GM04503 (cell line): ENCODE measurements at places on chromosomes 7 and 10.

DNA sequence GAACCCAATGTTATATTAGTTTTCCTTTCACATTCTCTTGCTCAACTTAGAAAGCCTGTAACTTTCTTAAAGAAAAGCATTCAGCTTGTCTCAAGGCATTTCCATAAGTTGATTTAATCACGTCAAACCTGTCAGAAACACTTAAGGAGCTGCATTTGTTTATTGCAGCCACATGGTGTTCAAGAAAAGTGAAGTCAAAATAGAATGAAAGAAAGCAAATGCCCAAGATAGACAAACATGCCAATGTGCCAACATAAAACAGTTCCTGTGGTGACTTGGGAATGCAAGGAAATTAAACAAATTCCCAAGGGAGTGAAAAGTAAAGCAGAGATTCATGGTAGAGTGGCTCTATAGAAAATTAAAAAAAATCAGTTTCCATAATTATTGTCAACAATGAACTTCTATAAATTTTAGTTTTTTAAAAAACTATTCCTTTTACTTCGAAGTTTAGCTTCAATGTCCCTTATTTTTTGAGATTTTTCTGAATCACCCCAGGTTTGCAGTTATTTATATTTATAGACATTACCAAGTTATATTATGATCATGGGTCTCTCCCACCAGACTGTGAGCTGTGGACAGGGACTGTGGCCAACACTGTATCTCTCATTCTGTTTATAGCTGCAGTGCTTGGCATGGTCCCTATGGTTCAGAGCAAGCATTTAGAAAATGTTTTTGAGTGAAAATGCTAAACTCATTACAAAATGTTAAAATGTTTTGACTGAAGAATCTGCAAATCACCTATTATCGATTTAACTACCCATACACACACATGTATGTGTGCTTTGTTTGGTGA is 887.4 kb downstream of the REEP3 start:
- no peak for DNase-seq

GRCh38 chr7:74084722-74085578 is 1.3 kb downstream of the LIMK1 start:
- DNase-seq: no peak

- DNase-seq: no peak
These were observed 262.4 kb downstream of the COBL start for GRCh38 chr7:51054231-51054630.

DNA sequence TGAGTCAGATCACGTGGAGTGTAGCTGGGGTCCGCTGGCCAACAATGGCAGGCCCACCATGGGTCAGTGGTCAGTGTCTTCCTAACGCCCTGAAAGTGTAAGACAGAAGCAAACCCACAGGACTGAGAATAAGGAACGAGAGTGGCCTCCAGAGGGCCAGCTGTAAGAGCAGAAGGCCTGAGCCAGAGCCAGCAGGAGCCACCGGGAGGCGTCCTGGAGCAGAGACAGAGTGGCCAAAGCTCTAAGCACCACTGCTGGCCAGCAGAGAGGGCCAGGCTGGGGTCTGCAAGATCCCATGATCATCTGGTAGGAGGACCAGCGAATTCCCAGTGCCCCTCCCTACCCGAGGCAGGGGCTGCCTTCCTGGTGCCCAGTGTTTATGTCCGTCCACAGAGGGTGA is 9.2 kb downstream of the CCDC201 start:
- no peak for DNase-seq

DNA sequence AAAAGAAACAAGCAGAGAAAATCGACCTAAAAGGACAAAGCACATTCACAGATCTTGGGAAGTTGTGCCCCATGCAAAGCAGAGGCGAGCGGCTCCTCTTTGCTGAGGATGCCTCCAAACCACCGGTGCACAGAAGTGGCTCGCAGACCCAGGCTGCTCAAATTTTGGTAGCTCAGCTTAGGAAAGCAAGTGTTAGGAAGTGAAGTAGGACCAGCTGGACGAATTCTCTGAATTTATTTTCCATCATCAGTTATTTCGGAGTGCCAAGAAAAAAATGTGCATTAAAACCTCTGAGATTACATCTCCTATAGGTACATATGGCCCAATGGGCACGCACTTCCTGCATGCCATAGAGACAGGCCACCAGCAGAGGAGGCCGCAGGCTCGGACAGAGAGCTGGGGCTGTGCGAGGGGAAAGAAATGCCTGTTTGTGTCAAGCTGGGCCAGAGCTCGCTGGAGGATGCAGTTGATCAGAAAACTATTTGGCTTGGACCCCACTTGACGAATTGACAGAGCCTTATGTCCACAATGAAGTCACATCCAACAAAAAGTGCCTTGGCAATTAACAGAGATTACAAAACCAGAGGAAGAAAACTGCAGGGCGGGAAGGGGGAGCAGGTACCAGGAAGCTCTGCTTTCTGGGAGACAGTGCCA is 122.3 kb upstream of the LYZL2 start:
- DNase-seq: no peak

- no peak for DNase-seq
These were observed 2.0 kb downstream of the CPA2 start for GRCh38 chr7:130268463-130269317.

DNA sequence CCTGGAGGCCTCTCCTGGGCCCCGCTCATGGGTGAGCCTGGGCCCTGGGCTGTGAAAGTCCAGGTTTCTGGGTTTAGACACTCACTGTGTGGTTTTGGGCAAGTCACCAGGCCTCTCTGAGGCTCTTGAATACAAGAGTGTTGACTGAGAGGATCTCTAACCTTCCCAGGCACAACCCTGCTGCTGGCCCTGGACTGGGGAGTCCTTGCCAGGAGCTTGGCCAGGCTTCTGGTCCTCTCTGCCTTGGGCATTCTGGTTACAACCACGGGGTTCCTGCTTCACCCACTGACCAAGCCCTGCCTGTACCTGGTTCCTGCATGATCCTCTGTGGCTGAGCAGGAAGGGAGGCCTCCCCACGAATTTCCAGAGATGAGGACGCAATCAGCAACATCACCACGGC is 63.6 kb upstream of the COL13A1 start:
- no peak for DNase-seq

- no peak for DNase-seq
These were observed 117.6 kb downstream of the SNX13 start for GRCh38 chr7:17822547-17823173.

DNA sequence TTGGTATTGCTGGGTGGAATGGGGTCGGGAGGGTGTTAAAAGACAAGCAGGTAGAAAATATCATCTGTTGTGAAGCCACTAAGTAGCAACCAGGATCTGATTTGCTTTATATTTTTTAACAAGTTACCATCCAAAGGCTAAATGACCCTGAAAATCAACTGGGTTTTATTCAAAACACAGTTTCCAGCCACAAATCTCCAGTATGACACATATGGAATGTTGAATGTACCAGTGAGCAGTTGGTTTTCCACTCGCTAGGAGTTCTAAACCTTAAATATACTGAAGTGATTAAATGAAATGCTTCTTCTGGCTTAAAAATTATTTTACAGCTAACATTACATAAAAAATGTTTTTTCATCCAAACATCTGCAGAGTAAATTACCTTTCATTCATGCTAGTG is 112.5 kb downstream of the PDE1C start:
- no peak for DNase-seq

GRCh38 chr10:127906548-127907377 is at the start of gene PTPRE:
Gene PTPRE, plus strand, starts transcription at chr10:127907103. Its CDS starts 133,779 bp downstream, at chr10:128040882.
- DNase-seq: no peak

DNA sequence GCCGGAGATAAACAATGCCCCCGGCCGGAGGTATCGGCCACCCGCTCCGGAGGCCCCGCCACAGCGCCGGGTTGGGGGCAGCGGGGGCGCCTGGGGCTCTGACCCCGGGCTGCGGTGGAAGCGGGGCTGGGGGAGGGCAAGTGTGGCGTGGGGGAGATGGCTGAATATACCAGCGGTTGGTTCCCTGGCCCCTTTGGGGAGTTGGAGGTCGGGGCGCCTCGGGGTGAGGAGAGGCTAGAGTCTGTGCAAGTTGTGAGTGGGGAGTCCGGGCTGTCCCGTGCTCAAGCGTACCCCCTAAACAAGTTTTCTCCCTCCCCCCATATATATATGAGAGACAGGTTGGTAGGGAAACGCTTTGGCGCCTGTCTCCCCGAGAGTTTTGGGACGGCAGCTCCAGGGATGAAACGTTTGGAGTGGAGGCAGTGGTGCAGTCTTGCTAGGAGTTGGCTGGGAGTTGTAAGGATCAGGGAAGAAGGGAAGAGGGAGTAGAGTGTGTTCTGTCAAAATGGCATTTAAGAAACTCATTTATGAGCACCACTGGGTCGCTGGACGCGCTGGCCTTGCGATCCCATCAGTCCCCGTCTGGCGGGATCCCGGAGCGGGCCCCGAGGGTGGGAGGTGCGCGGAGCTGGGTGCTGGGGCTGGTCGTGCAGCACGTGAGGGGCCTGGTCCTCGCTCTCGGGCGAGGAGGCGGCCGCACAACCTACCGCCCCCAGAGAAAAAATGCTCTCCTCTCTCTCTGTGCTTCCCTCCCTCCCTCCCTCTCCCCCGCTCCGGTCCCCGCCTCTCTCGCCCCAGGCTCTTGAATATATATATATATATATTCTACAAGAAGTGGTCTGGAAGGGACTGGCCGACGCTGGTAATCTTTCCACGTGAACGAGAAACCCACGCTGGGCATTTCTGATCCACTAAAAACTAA is 1.1 kb downstream of the TET1 start:
- DNase-seq: no peak

DNA sequence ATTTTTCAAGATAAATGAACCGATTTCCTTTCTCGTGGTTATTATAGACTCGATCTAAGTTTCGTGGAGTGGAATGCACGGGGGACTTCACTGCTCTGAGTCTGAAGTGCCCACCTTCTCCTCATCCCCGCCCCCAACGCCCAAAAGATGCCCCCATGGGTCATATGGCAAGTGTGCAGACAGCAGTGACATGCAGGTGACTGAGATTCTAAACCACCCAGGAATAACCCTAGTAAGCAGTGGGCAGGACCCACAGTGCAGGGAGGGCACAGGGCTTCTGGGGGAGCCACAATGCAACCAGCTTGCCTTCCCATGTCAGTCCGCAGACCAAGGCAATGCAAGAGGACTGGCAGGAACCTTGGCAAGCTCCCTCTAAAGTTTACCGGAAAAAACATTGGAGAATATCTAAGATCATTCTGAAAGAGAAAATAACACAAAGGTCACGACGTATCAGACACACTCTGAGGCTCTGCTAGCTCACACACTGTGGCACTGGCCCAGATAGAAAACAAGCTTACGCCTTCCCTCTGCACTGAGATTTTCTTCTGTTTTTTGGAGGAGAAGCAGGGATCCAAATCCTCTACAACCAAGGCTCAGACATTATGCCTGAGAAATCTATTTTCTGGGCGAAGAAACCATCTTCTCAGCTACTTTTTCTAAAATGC is 239.6 kb downstream of the MAD1L1 start:
- no peak for DNase-seq

GRCh38 chr10:76723844-76724243 is 913.8 kb downstream of the KCNMA1 start:
- no peak for DNase-seq

GRCh38 chr7:117074378-117074777 is 121.1 kb downstream of the ST7 start:
- DNase-seq: no peak

DNA sequence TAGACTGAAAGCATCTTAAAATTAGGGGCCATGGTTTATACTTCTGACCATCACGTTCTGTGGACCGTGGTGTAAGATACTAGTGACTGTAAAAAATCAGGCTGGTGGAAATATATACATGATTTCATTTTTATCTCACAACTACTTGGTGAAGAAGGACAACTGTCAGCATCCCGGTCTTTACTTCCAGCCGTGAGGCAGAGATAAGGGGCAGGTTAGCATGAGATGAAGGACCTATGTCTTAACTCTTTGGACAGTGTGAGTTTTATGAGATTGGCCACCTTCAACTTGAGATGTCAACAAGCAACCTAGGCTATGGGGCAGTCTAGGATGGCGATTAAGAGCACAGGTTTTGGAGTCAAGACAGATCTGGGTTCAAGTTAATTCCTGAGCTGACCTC is 37.5 kb upstream of the FAM171A1 start:
- DNase-seq: no peak

DNA sequence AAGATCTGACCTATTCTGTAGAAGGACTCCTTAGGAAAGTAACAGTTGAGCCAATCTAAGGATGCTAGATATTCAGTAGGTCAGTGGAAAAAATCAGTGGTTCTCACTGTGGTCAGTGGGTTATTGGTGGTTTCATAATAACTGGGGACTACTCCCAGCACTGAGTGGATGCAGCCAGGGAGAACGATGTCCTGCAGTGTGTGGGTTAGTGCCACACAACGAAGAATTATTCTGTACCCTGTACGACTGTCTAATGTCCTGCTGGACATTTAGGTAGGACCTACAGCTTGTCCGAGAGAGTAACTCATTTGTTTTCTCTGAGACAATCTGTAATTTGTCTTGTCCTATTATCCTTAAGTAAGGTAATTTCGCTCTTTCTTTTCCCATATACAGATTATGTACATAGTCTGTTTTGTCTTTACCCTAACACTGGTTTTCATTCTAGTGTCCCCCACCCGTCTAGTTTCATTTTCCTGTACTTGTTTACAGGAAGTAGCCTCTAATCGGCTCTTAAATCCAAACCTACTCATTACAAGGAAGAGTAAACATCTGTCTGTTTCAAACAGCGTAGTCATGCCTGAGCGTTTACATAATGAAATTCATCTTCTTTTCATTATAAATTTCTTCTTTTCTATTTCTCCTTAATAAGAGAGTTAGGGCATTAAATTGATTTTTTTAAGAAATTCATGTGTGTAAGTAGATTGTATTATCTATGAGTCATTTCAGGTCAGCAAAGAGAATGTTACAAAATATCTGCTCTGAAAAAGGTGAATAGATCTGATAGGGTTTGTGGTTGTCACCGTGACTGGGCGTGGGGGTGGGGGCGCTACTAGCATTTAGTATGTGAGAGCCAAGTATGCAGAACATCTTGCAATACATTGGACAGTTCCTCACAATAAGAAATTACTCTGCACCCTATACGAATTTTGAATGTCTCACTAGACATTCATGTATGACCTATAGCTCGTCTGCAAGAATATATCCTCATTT is 8.3 kb upstream of the ZC3HAV1L start:
- no peak for DNase-seq

GRCh38 chr10:36739884-36740445 is 385.4 kb upstream of the ANKRD30A start:
- DNase-seq: no peak

GRCh38 chr10:71964098-71964742 is at the start of gene CHST3:
Gene CHST3, plus strand, starts transcription at chr10:71964395. Its CDS starts 41,448 bp downstream, at chr10:72005843.
- DNase-seq: no peak

DNA sequence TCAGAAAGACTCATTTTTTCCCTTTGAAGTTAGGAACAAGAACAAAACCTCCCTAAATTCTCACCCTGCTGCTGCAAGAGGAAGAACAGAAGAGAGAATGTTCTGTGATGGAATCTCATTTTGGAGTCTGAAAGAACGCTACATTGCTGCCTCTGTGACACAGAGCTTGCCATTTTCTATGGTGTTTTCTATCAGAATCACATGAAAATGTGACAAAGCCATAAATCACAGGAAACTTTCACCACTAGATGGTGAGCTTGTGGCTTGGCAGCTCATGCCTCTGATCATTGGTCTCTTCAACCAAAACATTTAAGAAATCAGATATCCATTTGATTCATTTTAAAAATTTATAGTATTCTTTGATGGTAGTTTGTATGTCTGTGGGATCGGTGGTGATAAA is 82.9 kb downstream of the CADPS2 start:
- no peak for DNase-seq
